ENCODE measurements at places on chromosomes 5 and 9. TPM values are rescaled to one million over a fixed set of nuclear protein-coding genes. Genes with fewer than 3 reads are reported as not detected.

DNA sequence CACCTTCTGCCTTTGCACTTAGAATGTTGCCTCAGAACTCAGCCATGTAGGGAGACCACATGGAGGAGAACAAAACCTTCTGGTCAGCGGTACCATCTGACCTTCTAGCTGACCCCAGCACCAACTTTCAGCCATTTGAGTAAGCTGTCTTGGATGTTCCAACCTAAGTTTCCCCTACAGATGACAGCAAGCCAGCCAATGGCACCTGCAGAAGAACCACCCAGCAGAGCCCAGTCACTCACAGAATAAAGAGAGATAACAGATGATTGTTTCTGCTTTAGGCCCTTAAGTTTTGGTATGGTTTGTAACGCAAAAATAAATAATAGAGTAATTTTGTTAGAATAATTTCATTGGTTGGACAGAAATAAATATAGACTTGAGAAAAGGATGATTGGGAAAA is 10.4 kb downstream of the DNAH5 start:
- no peak for DNase-seq

DNA sequence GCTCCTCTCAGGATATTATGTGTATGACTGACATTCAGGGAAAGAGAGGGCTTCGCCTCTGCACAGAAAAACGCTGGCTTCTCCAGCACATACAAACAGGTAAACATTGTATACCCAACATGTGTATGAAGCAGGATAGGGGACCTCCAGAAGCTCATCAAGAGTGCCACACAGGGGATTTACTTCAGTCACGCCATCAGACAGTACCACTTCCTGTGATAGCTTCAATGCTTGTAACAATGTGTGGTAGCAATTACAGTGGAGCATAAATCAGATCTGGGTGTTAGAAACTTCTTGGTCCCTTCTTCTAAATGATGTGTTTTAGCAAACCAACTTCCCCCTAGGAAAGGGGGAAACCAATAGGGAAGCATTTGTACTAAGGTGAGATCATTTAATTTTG is 160.8 kb downstream of the TSSK1B start:
- DNase-seq, result no peak

- no peak for DNase-seq
These were observed 1.8 kb downstream of the ARRDC1 start for GRCh38 chr9:137607141-137607857.

DNA sequence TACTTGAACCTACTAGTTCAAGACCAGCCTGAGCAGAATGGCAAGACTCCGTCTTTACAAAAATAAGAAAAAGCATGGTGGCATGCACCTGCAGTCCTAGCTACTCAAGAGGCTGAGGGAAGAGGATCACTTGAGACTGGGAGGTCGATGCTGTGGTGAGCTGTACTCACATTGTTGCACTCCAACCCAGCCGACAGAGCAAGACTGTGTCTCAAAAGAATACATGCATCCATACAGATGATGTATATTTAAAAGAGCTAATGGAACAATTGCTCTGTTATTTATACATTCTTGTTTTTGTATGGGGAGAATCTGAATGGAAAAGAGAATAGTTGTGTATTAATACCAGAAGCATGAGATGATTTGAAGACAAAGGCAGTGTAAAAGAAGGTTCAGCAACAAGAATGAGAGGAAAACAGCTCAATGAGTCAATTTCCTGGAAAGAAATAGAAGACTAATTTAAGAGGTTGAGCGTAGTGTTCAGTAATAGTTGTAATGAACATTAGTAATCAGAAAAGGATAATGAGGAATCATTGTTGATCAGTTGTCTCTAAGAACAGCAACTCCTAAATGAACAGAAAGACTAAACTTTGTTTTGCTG is 1.9 kb upstream of the LRRC70 start:
- no peak for DNase-seq

DNA sequence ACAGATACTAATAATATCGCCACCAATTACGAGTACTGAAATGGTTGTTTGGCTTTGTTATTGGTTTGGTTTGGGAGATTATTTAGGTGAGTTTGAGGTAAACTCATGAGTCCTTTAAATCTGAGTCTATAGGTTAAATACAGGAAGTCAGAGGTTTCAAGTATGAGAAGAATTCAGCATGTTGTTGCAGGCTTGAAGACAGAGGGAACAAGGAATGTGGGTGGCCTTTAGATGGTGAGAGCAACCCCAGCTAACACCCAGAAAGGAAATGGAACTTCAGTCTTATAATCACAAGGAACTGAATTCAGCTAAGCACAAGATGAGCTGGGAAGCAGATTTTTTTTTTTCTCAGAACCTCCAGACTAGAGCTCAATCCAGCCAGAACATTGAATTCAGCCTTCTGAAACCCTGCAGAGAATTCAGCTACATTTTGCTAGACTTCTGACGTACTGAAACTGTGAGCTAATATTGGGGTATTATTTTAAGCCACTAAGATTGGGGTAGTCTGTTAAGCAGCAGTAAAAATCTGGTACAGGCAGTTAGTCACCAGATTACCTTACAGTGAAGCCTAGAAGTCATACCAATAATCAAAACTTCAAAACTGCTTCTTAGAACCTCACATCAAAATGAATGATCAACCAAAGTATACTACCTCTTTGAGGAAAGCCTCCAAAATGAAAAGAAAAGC is 216.0 kb upstream of the PUM3 start:
- no peak for DNase-seq

DNA sequence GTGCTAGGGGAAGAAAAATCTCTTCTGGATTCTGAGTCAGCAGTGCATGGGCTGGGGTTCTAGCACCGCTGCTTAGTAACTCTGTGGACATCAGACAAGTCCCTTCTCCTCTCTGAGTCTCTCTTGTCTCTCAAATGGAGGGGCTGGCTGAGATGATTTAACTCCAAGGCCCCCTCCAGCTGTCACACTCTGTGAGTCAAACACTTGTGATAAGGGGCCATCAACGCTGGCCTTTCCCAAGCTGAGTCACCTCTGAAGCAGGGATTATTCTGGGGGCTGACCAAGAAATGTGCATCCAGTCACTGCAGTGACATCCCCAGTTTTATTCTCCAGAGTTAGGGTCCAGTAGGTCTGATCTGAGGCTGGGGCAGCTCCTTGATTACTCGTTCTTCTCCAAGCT is 110.4 kb upstream of the ZNF462 start:
- no peak for DNase-seq

- DNase-seq, result no peak
These were observed 61.6 kb downstream of the CSNK1A1 start for GRCh38 chr5:149489605-149490037.

DNA sequence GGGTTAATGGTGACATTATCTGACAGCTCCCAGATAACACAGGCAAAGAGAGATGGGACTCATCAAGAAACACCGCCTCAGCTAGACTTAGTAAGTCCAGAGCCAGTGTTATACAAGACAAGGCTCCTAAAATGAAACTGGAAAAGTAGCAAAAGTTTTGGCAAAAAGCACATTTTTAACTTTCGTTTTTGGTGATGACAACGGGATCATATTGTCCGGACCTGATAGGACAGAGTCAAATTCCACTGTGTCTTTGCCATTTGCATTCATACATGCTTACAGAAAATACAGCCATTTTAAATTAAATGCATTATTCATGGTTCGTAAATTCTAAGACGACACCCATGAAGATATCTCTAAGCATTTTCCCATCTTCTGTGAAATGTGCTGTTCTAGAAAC is 152.1 kb downstream of the CRB2 start:
- DNase-seq, result no peak

GRCh38 chr5:55919625-55920024 is 68.5 kb downstream of the IL31RA start:
- no peak for DNase-seq

DNA sequence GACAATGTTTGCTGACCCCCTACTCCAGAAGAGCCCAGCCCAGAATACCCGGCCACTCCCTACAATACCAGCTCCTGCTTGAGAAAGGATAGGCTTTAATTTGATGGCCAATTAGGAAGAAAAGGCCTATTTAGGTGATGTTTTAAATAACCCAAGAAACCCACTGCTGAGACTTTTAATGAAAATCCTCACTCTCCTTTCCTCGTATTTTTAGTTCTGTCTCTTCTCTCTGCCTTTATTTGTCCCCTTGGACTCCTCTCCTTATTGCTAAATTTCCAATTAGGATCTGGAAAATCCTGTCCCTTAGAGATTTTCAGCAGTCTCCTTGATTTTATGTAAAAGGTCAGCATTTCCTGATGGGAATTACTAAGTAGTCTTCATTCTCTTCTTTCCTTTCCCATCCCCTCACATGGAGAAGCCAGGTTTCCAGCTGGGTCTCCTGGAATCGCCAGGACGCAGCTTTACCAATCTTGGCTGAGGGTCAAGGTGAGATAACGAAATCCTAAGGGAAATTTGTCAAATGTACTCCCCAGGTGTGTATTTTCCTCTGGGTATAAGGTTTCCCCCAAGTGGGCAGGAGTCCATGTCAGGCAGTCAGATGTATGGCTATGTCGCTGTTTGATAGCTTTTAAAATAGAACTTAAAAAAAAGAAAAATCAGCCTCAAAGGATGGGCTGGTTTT is 11.7 kb downstream of the STC2 start:
- DNase-seq, result no peak

DNA sequence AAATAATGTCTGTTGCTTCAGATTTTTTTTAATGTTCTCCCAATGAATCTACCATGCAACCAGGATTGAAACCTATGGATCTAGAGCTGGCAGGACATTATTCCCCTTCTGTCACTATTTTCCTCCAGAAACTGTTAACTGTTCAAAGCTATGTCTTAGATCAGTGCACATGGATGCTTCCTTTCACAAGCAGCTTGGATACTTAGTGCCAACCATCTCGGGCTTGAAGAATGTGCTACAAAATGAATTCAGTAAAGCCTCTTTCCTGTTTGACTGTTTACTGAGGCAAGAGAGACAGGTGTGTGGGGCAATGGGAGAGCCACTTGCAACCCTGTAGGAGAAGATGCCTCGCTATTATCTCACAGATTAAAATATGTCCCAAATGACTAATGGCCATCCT is 774.8 kb downstream of the KCTD16 start:
- DNase-seq, result peak; percentile 55

DNA sequence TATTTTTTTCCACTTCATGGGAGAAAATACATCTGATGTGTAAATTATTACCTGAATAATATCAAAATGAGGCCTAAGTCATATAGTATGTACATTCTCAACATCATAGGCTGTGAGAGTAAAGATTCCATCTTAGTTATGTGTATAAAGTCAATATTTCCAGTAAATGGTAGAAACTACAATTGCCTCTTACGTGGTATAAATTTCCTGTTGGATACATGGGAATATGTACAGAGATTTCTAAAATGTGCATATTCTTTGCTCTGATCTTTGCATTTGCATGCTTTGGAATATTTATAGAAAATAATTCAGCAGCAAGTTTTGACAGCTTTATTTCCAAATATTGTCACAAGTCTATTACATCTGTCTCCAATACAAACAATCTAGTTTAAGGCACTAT is 78.8 kb downstream of the GABRB2 start:
- no peak for DNase-seq

NTRK2 gene
- total RNA-seq, result 0.02 TPM

FBXW11 gene
- total RNA-seq, result 79.1 TPM

PCDHAC1 gene
- 2.9 TPM for total RNA-seq

WNK2 gene
- 16.7 TPM for total RNA-seq

LHX2 gene
- 59.5 TPM for total RNA-seq

CER1 gene
- total RNA-seq, result not detected

PTPRD gene
- total RNA-seq, result 118 TPM
